ENCODE measurements at places on chromosomes 2 and 18.

DNA sequence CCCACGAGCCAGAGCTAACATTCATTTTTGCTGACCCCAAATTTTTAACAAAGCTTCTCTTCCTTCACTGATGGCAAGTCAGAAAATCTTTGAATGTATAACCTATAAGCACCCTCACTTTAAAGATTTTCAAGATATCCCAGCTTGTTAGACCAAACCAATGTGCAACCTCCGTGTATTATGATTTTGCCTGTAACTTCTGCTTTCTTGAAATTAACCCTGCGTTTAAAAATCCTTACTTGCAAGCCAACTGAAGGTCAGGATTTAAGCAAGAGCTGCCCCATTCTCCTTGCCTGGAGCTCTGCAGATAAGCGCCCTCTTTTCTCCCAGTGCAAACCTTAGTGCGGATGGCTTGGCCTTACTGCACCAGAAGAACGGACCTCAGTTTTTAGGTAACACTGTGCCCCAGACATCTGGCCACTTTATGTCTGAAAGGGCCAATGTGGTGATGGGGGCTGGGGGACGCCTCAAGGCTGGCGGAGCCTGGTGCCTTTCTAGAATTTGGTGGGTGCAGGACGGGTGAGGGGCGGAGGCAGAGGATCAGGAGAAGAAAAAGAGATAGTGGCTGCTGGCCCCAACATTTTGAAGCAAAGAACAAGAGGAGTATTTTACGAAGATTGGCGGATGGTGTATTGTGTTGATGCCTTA lies 805 bp upstream of the TNFRSF11A start:
- peak; percentile 6 for DNase-seq

DNA sequence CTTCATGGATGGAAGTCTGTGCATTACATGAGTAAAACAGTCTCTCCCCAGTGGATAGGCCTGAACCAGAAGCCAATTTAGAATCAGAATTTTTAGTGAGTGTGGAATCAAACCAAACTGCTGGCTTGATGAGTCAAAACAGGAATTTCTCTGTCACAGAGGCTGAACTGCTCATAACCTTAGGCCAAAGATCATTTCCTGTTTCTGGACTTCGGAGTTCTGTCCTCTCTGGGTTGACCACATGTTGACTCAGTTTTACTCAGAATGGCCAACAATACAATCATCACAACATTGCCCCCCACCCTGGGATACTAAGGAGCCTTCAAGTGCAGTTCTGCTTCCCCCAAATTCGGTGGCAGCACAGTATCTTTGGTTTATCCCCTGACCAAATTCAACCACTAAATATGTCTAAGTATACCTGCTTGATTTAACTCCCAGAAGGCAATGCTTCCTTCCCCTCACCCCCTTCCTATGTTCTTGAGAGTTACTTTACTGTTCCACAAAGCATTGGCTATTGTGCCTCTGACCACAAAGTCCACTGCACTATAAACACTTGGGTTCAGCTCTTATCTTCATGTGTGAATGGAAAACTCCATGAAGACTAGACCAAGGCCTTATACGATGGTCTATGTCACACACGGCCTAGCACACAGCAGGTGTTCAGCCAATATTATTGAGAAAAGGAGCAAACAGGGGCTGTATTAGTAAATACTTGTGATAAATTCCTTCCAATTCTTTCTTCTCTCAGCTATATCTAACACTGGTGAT lies 67.8 kb downstream of the NXPH2 start:
- DNase-seq, result peak; percentile 29

- no peak for DNase-seq
Measured at GRCh38 chr18:11982981-11983380, 1.7 kb downstream of the IMPA2 start.

DNA sequence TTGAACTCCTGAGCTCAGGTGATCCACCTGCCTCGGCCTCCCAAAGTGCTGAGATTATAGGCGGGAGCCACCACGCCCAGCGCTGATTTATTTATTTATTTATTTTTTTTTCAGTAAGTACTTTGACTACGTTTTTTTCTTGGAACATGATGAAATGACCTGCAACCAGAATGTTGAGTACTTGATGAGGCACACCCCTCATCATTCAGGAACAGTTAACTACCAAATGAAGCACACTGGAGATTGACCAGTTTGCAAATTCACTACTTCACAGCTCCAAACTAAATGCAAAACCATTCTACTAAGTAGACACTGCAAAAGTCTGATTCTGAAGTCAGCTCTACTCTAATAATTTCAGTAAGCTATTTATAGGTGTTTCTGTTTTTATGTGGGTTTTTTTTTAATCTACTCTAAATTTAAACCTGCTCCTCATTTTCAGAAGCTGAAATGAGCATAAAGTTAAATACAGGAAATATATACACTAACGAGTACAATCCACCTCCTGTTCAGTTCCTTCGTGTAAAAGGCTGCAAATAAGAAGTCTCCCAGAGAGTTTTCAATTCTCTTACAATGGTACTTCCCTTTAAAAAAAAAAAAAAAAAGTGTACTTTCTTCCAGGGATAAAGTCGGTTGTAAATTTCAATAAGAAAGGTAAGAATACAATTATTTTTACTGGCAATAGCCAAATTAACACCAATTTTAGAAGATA lies 1.4 kb downstream of the GFPT1 start:
- peak; percentile 63 for DNase-seq

- no peak for DNase-seq
Measured at GRCh38 chr2:62208758-62209114, 12.8 kb downstream of the B3GNT2 start.

DNA sequence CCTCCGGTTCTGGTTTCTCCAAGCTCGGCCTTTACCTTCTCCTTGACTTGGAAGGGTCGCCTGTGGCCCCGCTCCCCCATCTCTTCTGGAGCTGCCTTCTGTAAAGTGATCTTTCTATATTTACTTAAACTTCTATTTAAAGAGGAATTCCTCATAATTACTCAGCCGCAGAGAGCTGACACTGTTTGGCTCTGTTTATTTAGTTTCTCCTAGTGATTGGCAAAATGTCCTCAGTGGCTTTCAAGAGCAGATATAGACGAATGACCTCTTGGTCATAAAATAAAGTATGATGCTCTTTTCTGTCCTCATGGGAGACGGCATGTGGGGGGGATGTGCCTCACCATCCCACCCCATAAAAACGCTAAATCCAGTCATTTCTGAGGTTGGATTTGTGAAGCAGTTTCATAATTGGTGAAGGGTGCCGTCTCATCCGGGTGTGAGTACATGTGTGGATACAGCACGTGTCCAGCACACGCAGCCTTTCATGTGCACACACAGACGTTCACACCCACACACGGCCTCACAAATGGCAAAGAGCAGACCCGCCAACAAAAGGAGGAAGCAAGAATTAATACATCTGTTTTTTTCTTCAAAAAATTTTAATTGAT lies 43.4 kb upstream of the SMAD7 start:
- DNase-seq, result peak; percentile 93

- no peak for DNase-seq
Measured at GRCh38 chr2:168770796-168771195, 31.6 kb upstream of the NOSTRIN start.

- no peak for DNase-seq
Measured at GRCh38 chr2:147273106-147273505, 571.7 kb upstream of the ACVR2A start.

- peak; percentile 66 for DNase-seq
Measured at GRCh38 chr2:164896634-164897355, 55.2 kb upstream of the COBLL1 start.

DNA sequence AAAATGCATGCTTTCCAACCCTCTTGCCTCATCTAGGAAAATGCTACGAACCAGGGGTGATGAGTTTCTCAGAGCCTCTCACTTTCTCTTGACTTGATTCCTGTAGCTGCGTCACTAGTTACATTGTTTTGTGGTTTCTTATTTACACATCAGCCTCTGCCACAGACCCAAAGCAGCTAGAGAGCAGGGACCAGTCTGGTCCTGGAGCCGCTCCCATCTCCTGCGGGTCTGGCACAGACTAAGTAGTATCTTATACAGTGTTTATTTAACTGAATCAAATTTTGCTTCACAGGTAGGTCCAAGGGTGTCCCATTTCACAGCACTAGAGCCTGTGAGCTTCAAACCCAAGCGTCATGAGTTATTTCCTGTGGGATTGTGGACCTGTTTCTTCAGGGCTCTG lies 310.5 kb downstream of the MYCN start:
- DNase-seq, result no peak

DNA sequence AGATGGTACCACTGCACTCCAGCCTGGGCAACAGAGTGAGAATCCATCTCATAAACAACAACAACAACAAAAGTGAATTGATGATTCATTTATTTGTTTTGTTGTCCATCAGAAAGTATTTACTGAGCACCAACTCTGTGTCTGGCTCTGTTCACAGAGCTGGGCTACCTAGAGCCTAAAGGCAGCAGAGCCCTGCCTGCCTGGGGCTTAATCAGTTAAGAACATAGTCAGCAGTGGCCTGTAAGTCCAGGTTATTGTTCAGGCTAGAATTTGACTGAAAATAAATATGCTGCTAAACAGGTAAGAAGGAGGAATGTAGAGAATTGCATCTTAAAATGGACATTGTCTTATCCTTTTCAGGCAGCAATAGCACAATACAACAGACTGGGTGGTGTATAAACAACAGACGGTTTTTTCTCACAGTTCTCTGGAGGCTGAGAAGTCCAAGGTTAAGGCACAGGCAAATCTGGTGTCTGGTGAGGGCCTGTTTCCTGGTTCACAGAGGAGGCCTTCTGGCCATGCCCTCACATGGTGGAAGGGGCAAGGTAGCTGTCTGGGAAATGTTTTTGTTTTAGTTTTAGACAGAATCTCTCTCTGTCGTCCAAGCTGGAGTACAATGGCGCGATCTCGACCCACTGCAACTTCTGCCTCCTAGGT lies 22.2 kb upstream of the ARL4C start:
- DNase-seq, result no peak

- no peak for DNase-seq
Measured at GRCh38 chr2:161992531-161992930, 81.5 kb downstream of the DPP4 start.

GRCh38 chr2:233858331-233858730 lies 4.0 kb upstream of the HJURP start:
- DNase-seq, result no peak

- no peak for DNase-seq
Measured at GRCh38 chr2:85230679-85231467, 96.9 kb downstream of the TGOLN2 start.

DNA sequence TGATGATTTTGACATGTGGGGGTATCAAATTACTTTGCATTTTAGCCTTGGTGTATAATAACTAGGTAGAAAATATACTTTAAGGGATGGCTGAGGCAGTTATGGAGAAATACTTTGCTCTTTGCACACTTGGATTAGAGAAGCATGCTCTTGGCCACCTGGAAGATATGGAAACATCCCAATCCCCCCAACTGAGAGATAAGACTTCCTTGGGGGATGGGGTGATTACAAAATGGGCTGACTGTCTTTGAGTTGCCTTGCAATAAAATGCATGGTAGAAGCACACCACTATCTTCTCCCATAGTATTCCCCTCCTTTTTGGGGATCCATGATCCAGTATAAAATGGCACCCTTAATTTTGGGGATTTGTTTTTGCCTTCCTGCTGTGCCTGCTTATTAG lies 15.1 kb upstream of the FAM98A start:
- DNase-seq, result no peak

GRCh38 chr2:18245375-18245774 lies 315.1 kb downstream of the RDH14 start:
- peak; percentile 13 for DNase-seq

DNA sequence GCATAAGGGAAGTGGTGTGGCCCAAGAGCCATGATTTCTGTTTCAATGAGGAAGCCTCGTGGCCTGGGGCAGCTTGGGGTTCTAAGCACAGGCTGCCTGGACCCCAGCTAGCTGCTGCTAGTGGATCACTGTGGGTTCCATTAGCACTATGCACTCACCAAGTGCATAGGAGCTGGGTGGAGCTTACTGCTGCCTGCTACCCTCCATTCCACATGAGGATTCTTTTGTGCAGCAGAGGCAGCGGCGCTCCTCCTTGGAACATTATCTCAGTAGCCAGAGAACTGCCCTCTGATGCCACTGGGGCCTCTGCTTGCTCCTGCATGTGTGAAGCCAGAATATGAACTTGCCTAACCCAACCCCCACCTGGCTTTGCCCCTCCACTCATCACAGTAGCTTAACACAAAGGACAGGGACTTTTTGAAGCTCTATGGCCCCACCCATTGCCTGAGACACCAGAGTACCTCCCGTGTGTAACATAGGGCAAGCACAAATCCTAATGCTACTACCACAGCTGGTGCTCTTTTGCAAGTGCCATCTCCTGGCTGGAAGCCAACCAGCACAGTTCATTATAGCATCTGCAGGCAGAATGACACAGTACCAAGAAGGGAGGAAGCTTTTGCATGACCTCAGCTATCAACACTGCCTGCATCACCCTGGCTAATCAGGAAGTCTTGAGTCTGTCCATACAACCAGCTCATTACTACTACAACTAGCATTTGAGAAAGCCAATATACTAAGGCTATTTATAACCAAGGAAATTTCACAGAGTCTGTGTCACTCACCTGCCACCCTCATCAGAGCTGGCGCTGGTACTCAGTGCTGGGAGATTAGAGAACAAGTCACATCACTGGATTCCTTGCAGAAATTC lies 297.0 kb upstream of the GULP1 start:
- peak; percentile 47 for DNase-seq

DNA sequence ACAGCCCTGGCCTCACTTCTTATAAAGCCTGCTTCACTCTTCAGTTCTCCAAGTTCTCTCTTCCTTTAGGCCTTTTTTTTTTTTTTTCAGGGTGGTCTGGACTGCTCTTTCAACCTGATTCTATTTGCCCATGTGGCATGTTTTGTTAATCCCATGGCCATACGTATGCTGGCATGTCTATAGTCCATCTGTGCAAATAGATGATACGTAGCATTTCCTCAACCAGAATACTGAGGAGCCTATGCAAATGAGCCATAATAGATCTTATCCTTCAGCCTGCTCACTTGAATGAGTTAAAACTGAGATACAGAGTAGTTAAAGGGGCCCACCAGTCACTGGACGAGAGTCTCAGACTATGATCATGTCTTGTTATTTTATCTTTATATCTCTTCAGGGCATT lies 265.2 kb upstream of the CXCR4 start:
- DNase-seq, result no peak

- peak; percentile 36 for DNase-seq
Measured at GRCh38 chr2:85355521-85355920, 952 bp downstream of the ELMOD3 start.

GRCh38 chr2:98746426-98746825 lies 15.5 kb upstream of the MGAT4A start:
- no peak for DNase-seq

DNA sequence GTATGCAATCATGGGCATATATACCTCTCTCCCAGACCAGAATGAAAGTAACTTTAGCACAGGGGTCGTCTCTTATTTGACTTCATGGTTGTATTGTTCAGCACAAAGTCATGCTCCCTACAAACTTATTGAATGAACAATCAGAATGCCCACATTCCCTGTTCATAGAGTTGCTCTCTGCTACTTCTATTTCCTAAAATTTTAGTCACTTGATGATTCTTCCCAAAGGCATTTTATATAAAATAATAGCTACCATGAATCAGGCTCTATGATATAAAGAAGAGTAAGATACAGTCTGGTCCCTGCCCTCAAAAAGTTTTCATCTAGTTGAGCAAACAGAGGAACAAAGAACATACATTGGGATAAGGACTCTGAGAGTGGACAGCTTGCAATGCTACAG lies 162.2 kb downstream of the SLC39A10 start:
- DNase-seq, result peak; percentile 15

GRCh38 chr2:221601376-221601775 lies 29.3 kb upstream of the EPHA4 start:
- no peak for DNase-seq
